Neural crest cell (in vitro differentiated cells): ENCODE measurements at places on chromosomes 12 and 14.

GRCh38 chr12:9883175-9883574 lies 1.9 kb downstream of the KLRF2 start:
- DNase-seq, result no peak

DNA sequence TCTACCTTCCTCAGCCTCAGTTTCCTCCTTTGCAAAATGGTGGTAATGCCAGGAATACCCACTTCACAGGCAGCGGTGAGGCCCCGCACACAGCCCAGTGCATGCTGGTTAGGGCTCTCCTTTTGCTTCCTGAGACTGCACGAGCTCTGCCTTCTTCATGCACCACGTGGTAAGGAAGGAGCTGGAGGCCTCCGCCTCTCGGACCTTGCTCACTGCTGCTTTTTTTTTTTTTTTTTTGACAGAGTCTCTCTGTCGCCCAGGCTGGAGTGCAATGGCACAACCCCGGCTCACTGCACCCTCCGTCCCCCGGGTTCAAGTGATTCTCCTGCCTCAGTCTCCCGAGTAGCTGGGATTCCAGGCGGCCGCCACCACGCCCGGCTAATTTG lies 18.1 kb downstream of the TAMALIN start:
- DNase-seq, result no peak

- DNase-seq, result no peak
Measured at GRCh38 chr12:72077111-72077820, 138.6 kb downstream of the TPH2 start.

DNA sequence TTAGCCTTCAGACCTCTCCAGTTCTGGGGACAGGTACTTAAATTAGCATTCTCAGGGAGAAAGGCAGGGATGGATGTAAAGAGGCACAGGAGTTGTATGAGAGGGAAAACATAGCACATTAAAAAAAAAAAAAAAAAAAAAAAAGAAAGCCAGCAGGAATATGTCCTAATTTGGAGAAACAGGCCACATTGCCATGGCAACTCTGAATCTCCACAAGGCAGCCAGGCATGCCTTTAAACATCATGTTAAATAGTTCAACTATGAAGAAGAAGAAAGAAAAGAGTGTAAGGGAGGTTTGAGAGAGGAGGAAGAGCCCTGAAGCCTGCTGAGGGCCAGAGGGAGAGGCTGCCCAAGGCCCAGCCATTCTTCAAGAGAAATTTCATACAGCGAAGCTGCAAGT lies 145.8 kb downstream of the GRIN2B start:
- no peak for DNase-seq

DNA sequence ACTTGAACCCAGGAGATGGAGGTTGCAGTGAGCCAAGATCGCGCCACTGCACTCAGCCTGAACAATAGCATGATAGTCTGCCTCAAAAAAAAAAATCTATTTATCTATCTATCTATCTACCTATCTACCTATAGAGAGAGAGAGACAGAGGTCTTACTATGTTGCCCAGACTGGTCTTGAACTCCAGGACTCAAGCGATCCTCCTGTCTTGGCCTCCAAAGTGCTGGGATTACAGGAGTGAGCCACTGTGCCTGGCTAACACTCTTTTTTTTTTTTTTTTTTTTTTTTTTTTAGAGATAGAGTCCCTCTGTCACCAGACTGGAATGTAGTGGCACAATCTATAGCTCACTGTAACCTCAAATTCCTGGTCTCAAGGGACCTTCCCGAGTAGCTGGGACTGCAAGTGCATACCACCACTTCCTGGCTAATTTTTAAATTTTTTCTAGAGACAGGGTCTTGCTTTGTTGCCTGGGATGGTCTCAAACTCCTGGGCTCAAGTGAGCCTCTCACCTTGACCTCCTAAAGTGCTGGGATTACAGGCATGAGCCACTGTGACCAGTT lies 1.9 kb downstream of the FAM186A start:
- DNase-seq, result no peak

DNA sequence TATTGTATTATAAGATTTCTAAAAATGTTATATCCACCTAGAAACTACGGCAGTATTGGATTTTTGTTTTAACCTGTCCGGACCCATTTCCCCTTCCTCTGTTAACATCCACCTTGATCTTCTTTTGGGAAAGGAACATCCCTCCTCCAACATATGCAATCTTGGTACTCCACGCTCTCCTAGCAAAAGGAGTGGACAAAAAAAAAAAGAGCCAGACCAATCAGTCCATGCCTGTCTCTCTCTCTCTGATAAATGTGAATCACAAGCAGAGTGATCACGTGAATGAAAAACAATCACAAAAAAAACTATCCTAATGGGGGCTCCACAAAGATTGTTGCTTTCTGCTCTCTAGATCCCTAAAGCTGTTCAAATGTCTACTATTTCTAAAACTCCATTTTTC lies 27.1 kb downstream of the OSBPL8 start:
- DNase-seq, result no peak

DNA sequence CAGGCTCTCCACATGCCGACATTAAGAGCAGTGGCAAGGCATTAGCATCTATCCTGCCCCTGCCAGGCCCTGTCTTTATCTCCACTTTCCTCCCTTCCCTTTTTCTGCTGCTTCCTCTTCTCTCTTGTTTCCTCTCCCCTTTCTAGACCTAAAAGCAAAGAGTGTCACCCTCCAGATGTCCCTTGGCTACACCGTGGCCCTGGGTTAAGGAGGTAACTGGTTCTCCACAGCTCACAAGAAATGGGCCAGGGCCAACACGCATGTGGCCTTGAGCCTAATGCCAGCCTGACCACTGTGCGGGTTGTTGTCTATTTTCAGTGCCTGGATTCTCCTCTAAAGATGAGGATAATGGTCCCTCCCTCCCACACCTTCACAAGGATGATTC lies 41.7 kb upstream of the DDX11 start:
- DNase-seq, result no peak

DNA sequence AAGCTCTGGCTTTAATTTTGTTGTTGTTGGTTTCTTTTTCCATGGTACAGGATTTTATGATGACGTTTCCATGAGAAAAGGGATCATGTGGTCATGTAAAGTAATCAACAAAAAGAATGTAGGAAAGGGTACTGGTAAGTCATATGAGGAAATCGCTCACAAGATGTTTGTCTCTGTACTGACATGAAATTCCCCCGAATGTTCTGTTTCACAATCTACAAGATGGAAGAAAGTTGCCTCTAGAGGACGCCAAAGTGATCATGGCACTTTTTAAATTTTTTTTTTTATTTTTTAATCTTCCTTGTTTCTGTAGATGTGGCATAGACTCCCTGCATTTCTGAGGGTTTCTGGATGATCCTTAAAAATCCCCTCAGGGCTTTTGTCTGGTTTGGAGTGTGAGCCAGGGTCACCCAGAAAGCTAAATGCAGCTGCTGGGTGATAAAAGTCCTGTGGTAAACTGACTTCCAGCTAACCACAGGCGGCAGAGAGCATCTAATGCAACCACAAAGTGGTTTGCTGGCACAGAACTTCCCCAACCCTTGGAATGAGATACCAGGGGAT lies 393.5 kb downstream of the CCDC91 start:
- no peak for DNase-seq

- no peak for DNase-seq
Measured at GRCh38 chr12:110279566-110280375, 1.3 kb upstream of the ATP2A2 start.

- DNase-seq, result no peak
Measured at GRCh38 chr12:65121049-65121955, at the start of gene WIF1. Gene WIF1, minus strand, starts transcription at chr12:65121305. Its CDS starts 114 bp downstream, at chr12:65121191.

GRCh38 chr14:59020382-59020781 lies 168.1 kb upstream of the DAAM1 start:
- no peak for DNase-seq

DNA sequence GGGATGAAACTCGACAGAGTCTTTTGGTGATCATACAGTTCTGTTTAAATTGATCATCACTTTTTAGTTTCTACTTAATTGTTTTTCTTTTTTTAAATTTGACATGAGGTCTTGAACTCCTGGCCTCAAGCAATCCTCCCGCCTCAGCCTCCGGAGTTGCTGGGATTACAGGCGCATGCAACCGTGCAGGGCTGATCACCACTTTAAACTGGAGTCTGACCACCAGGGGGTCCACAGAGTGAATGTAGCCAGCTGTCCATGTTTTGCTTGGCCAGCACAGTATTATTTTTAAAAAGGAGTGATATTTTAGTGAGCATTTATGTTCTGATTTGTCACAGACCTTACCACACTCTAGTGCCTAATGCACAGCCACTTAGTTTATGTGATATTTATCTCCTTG lies 10.7 kb downstream of the DAAM1 start:
- DNase-seq, result no peak

DNA sequence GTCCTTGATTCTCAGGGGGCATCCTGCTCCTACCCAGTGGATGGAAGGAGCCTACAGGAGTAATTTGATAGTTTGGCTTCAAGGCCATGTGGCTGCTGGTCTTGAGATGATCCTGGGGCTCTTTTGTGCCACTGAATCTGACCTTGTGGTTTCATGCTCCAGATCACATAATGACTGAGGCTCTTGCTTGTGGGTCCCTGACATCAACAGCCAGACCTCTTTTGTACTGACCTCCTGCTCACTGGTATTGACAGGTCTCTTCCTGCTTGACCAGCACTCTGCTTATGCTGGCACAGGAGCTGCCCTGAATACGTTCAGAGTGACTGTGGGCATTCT lies 23.2 kb upstream of the JPH4 start:
- no peak for DNase-seq

GRCh38 chr12:104285740-104286515 lies 17.6 kb upstream of the EID3 start:
- no peak for DNase-seq

GRCh38 chr14:61211476-61212255 lies 69.5 kb downstream of the TMEM30B start:
- DNase-seq, result no peak

DNA sequence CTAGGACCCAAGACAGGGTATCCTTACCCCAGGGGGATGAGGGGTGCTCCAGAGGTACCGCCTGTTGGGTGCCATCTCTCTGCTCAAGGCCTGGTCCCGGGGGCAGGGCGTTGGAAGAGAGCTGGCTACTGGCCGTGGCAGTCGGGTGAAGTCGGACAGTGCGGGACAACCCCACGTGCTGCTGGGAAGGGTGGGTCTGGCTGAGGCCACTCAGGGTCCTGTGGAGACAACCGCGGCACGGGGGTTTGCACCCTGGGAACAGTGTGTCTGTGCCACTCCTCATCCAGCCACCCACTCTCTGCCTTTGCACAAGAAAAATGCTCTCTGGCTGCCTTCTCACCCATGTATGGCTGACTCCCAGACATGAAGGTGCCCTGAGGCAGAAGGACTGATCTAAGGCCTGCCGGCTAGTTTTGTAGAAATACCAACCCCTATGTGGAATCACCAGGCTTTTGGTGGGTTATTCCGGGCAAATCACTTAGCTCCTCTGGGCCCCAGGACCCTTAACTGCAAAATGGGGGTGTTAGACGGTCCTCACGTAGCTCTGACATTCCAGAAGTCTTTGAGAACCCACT lies 56.5 kb downstream of the LTBP2 start:
- no peak for DNase-seq

DNA sequence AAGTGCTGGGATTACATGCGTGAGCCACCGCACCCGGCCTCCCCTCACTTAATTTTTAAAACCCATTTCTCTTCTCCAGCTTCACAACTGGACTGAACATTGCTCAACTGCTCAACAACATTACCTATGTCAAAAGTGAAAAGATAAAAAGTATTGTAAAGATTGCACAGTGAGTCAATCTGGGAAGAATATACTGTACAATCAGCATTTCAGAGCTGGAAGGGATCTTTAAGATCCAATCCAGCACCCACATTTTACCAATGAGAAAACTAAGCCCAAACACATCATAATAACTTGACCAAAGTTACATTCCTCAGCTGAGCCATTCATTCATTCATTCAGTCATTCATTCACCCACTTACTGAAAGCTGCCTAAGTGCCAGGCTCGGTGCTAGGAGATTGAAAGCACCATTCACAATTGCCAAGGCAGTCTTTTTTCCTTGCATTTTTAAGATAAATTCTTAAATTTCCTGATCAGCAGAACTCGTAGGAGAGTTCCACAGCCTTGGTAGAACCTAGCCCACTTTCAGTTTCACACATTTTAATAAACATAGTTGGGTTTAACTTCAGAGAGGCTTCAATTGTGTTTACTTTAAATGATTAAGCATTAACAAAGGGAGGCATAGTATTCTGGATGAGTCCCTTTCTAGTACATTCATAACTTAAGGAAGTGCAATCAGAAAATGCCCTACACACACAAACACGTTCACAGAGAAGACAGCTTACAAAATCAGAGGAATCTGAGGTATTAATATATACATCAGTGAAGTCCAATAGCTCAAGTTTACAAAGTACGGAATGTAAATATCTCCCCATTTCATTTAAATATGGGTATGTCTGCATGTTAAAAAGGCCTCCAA lies 3.0 kb downstream of the GALNT4 start:
- no peak for DNase-seq

GRCh38 chr14:53591816-53592215 lies 364.8 kb downstream of the BMP4 start:
- no peak for DNase-seq

GRCh38 chr12:81143057-81143456 lies 65.2 kb downstream of the ACSS3 start:
- DNase-seq, result no peak

DNA sequence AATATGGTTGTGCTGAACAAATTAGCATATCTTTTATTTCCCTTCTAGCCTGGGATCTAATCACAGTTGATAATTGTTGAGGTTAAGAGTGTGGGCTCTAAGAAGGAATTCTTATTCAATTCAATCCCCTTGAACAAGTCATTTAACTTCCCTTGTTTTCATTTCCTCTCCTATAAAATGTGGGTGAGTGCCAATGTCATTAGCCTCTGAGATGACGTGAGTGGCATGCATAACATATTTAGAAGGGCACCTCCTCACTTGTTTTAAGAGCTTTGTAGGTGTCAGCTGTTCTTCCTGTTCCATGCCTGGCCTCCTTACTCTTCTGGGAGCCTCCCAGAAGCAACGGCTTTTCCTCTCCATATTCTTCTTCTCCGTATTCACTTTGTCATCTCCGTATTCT lies 155.4 kb upstream of the NEDD1 start:
- no peak for DNase-seq

GRCh38 chr12:54360717-54361456 lies 3.4 kb downstream of the GPR84 start:
- DNase-seq, result peak; percentile 88

DNA sequence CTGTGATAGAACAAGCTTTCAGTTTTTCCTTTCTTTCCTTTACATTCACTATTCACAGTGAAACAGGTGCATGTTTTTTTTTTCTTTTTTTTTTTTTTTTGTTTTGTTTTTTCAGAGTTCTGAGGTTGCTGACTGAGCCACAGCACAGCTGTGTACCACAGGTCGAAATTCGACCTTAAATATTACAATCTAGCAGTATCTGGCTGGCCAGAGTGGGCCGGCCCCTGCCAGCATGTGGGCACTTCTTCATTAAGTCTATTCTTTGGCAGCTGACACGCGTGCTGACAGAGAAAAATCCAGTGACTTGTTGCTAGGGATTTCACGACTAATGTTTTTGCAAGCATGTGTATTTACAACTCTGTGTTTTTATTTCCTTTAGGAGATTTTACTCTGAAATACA lies 33.9 kb downstream of the FBXO33 start:
- DNase-seq, result no peak
